ENCODE measurements at places on chromosomes 2 and 18.

GRCh38 chr2:172647439-172647838, 88.2 kb upstream of the RAPGEF4 start:
- DNase-seq, result no peak

DNA sequence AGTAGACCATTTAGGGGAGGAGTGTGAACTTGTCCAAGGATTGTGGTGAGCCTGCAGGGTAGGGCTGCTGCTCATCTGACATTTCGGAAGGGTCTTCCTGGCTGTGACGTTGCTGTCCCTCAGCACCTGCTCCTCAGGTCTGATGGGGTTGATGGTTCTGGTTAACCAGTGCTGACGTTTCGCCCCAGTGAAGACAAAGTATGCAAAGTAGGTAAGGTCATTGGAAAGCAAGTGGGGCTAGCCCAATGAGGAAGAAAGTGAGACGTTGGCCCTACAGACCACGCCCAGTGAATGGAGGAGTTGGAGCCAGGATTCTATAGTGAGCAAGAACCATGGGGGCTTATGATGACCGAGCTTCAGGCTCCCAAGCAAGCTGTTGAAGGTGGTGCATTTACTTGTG, 33.4 kb upstream of the ZNF396 start:
- DNase-seq, result no peak

DNA sequence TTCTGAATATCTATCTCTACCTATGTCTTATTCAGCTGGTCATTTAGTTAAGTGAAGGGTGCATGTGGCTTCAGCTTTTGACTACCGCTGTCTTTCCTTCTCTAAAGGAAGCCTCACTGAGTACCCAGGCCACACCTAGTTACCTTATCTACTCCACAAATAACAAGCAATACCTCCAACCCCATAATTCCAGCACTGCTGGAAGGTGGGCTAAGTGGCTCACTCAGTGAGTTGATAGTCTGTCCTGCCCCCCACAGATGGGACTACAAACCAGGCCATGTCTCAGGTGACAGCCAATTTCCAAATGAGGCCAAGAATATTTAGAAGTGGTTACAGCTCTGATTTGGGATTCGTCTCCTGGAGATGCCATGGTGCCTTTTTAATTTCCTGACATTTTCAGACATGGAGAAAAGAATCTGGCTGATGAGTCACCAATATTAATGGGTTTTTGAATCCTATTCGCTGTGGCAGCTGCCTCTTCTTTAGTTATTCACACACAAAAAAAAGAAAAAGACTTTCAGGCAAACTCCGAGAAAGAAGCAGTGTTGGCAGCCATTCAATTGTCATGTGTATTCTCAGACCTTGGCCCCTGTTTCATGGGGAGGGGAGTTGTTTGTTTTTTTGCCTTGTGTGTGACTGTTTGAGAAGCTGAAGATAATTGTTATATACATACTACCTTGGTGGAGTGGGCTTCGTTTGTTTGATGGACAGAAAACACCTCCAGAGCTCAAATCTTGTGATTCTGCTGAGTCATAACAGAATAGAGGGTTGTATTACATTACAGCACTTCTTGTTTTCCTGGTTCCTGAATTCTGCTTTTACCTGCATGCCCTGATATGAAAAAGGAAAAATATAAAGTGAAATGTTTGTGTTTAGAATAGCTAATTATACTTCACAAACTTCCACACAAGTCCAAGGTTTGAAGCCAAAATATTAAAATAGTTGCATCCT, 64.2 kb downstream of the SCG2 start:
- DNase-seq, result no peak

DNA sequence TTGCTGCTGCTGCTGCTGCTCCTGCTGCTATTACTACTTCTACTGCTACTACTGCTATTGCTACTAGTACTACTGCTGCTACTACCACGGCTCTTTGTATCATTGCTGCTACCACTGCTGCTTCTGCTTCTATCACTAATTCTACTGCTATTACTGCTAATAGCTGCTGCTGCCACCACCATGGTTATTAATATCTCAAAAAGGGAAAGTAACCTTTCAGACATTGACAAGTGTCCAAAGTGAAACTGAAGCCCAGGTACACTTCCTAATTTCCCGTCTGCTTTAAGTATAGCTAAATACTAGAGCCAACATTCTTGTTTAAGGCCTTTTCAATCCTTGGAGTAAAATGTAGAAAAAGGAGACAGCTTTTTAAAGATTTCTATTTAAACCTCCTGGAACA, 45.4 kb upstream of the EHBP1 start:
- DNase-seq, result no peak

- no peak for DNase-seq
Measured at GRCh38 chr18:46392576-46392975, 264.4 kb downstream of the LOXHD1 start.

- no peak for DNase-seq
Measured at GRCh38 chr18:10015941-10016819, 102.4 kb downstream of the VAPA start.

GRCh38 chr2:108267101-108267500, 21.6 kb upstream of the SULT1C2 start:
- DNase-seq, result no peak

All from NCI-H524 (cell line).